GOT3 (cell line): ENCODE measurements at places on chromosomes 1 and 21.

- DNase-seq: no peak
Measured at GRCh38 chr1:61362351-61362750, 280.0 kb downstream of the NFIA start.

DNA sequence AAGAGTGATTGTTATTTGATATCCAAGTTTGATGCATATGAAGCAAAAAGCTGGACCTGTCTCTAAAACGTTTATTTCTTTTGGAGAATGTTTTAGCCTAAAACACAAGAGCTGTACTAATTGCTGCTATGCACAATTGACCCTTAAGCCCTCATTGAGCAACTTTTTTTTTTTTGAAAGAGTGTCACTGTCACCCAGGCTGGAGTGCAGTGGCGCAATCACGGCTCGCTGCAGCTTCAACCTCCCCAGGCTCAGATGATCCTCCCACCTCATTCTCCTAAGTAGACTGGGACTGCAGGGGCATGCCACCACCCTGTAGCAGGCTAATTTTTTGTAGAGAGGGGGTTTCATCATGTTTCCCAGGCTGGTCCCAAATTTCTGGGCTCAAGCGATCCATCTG, 129.1 kb downstream of the PIK3R3 start:
- no peak for DNase-seq

DNA sequence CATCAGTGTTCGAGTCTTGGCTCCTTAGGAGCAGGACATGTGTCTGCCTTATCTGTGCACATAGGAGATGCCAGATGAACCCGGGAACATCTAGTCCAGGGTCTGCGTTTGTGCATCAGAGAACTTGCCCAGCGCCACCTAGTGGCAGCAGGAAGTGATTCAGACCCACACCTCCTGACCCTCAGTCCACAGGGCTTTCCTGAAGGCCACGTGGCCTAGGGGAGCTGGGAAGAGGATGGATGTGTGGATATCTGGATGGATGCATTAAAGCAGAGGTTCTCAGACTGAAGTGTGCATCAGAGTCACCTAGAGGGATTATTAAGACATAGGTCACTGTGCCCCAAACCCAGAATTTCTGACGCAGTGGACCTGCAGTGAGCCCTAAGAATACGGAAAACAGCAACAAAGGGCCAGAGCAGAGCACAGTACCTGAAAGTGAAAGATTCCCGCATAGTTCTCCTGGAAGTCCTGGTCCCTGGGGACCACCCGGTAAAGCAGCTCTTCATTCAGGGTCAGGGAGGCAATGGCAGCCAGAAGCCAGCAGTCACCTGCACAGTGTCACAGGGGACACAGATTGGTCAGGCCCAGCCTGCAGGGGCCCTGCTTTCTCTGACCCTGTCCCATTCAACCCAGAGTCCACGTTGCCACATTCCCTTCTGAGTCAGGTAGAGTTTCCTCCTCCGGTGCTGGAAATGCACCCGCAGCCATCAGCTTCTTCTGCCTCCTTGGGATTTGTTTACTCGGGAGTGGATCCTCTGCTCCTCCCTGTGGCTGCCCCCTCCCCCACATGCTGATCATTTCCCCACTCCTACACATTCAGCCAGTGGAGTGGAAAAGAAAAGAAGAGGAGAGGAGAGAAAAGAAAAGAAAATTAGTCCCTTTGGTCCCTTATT, 37.0 kb downstream of the CAPN8 start:
- DNase-seq: no peak

DNA sequence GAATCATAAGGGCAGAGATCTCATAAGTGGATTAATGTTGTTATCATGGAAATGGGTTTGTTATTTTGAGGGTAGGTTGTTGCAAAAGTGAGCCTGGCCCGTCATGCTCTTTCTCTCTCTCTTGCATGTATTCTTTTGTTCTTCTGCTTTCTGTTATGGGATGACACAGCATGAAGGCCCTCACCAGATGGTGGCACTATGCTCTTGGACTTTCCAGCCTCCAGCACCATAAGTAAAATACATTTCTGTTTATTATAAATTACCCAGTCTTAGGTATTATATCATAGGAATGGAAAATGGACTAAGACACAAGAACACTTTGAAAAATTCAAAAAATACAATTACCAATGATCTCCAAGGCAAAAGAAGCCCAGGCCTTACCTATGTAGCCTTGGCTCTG, 676.1 kb downstream of the PTPRU start:
- no peak for DNase-seq

- DNase-seq: no peak
Measured at GRCh38 chr21:29418813-29419212, 120.1 kb downstream of the BACH1 start.

DNA sequence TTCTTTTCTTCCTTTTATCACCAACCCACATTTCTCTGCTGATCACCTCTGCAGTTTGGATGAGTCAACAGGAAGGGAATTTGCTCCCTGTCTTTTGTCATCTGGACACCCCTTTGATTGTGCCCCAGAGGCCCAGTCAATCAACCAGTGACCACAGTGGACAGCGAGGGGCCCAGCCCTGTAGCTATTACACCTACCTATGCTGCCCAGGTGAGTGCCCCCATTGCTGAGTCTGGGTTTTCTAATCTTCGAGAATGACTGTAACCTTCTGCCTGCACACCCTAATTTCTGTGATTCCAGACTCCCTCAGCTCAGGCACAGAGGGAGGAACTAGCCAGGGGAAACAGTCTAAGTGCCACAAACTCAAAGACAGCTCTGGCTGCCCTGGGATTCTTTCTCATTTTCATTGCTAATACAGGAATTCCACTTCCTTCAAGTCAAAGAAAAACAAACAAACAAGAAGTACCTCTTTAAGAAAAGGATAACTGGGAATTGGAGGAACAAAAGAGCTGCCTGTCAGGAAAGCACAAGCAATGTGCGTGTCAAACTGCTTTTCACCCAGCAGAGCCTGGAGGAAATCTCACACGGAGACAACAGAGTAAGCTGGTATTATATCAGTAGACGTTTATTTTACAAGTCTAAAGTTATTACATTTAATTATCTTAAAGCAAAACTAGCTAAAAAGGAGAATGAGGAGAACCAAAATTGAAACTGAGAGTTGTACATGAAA, 311.1 kb downstream of the AJAP1 start:
- no peak for DNase-seq

DNA sequence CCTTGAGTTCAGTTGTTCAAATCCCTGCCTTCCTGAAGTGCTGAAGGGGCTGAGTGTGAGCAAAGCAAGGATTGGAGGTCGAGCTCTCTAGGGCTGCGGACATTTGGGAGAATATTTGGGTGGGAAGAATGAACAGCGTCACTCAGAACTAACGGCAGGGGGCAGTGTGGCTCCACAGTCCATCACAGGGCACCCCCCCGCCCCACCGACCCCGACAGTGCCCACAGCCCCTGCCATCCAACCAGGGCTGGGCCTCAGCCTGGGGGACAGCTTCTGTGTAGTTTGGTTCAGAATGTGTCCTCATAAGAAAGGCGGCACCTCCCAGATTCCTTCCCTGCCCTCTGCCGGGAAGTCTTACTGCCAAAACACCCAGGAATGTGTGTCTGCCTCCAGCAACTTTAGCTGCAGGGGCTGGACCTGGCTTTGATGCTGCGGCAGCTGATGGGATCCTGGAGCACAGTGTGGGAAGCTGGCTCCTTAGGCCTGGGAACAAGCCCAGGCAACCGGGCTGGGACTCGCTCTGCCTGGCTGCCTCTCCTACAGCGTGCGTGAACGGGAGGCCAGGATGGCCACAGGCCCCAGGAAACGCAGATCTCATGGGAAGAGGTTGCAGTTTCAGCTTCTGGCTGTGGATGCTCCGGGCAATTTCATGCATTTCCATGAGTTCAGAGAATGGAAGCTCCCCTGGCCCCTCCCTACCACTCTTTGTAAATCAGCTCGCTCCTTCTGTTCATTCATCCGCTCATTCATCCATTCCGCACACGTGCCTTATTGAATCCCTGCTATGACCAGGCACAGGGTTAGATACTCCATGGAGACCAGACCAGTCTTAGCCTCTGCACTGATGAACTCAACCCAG, 104.9 kb upstream of the TMPRSS2 start:
- peak; percentile 64 for DNase-seq

DNA sequence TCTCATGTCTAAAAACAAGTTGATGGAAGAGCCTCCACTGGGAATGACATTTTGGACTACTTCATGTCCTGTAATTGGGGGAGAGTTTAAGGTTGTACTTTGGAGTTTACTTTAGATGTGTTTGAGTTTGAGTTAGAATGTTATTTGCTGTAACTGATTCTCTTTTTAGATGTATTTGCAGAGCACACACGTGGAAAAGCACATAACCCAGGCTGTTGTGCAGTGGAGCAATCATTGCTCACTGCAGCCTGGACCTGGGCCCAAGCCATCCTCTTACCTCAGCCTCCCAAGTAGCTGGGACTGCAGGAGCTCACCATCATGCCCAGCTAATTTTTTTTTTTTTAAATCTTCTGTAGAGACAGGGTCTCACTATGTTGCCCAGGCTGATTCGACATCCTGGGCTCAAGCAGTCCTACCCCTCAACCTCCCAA, 36.7 kb upstream of the SH3D21 start:
- no peak for DNase-seq

DNA sequence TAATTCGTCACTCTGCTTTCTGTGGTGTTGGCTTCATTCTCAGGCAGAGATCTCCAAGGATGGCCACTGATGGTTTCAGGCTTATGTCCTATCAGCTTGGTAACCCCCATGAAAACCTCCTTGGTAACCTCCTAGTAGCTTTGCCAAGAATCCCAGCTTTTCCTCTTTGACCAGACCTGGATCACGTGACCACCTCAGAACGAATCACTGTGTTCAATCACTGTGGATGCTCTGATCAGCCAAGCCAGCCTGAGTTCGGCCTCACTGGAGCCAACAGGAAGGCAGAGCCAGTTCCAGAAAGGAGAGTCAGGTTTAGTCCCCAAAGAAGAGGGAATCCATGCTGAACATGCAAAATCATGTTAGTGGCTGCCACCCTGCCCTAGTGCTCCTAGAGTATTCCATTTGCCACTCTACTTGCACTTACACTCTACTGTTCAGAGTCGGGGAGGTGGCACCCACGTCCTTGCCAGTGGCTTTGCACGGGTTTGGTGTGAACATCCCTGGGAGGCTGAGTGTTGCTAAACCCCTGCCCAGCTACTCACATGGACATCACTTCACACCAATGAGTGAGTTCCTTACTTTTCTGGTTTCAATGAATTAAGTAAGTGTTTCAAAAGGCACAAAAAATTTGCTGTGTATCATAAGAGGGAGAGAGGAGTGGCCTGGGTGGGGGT, 33.5 kb upstream of the SSBP3 start:
- DNase-seq: no peak

DNA sequence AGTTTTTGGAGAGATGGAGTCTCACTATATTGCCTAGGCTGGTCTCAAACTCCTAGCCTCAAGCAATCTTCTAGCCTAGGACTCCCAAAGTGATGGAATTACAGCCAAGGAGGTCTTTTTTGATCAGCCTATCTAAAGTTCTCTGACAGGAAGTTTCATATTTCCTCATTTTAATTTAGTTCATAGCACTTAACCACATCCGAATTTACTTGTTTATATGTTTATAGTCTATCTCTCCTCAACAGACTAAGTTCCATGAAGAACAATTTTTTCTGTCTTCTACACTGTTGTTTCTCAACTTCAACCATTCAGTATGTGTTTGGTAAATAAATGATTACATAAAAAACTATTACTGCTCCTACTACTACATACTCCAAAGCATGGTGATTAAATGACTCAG, 47.9 kb downstream of the GON4L start:
- no peak for DNase-seq

DNA sequence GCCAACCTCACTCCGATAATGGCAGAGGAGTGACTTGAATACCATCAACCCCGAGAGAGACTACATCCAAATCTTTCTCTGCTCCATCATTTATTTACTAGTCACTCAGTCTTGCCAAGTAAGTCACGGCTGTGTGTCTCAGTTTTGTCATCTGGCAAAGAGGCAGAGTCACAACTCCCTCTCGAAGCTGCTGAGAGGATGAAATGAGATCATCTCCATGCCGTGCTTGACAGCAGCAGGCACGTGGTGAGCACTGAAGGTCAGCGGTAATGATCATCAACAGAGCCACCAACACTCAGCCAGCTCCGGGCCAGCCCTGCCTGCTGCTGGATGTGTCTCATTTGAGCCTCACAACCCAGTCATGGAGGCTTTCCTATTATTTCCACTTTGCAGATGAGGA, 19.9 kb downstream of the ALDH4A1 start:
- no peak for DNase-seq

GRCh38 chr1:159941591-159942560, 3.5 kb downstream of the IGSF9 start:
- no peak for DNase-seq

GRCh38 chr1:197173571-197174507, 27.4 kb upstream of the ASPM start:
- no peak for DNase-seq

DNA sequence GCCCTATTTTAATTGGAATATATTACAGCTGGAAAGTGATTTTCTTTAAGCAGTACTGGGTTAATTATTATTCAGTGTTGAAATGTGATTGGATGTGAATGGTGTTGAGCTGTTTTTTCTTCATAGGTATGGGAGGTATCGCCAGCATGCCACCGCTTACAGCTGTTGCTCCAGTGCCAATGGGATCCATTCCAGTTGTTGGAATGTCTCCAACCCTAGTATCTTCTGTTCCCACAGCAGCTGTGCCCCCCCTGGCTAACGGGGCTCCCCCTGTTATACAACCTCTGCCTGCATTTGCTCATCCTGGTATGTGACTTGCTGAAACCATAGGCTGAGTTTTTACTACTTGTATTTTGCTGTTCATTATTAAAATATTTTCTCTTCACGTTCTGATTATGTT, 107.7 kb downstream of the ITSN1 start:
- no peak for DNase-seq

DNA sequence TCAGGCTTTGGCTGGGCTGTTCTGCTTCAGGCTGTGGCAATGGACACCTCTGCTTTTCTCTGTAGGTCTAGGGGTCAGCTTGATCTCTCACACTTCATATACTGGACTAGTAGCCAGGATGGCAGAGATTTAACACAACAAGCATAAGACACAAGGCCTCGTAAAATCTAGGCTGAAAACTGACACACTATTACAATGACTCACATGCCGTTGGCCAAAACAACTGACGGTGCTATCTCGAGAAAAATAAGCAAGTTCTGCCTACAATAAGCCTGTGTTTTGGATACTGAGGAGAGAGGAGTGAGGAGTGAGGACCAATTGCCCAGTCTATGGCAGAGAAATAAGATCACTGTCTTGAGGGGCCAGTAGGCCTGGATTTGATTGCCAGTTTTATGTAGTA, 840.7 kb upstream of the ADAMTS5 start:
- no peak for DNase-seq

- no peak for DNase-seq
Measured at GRCh38 chr1:214362188-214362882, 81.4 kb downstream of the SMYD2 start.

DNA sequence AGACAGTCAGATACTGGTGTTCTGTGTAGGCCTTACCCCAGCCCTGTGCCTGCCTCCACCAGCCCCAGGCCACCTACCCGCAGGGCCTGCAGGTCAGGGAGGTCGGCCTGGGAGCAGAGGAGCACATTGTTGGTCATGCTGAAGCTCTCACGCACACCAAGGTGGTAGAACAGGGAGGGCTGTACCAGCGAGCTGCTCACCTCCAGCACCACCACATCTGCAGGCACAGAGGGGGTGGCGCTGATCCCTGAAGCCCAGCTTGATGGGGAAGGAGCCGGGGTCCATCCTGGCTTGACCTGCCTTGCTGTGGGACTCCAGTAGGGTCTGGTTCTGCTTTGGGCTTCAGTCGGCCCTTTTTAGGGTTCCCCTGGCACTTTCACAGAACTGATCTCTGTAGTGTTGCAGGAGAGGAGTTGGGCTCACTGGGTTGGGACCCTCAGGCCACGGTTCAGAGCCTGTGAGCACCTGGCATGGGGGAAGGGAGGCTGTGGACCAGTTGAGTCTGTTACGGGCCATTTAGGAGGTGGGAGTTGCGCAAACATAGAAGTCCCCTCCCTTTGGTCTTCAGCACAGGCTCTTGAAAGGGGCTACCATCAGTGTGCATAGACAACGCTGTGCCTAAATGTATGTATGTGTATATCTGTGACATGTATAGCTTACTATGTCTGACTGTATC, 1.9 kb downstream of the MAP3K6 start:
- no peak for DNase-seq
